ENCODE measurements at places on chromosomes 2 and 18.

- no peak for DNase-seq
Observed at GRCh38 chr18:59646228-59646962, 50.8 kb downstream of the CCBE1 start.

- DNase-seq = no peak
Observed at GRCh38 chr2:86243950-86244733, 44.9 kb downstream of the MRPL35 start.

DNA sequence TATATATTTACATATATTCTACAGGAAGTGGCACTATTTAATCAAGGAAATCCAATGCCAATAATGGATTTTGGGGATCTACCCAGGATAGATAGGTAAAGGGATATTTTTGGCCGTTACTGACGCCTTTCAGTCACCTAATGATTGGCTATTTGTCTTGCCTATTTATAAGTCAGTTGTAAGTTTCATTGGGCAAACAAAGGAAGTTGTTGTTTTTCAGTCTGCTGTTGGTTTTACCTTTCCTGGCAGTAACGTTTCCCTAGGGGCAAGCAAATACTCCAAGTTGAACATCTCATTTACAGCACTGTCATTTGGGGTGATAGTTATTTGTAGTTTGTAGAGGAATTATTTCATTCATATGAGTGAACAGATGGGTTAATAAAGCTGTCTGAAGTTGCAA, 17.0 kb upstream of the LANCL1 start:
- no peak for DNase-seq

- no peak for DNase-seq
Observed at GRCh38 chr2:181954538-181954883, 31.1 kb upstream of the PPP1R1C start.

- no peak for DNase-seq
Observed at GRCh38 chr2:152320814-152321213, 14.2 kb upstream of the FMNL2 start.

- DNase-seq = no peak
Observed at GRCh38 chr2:23516520-23517256, 131.7 kb downstream of the KLHL29 start.

GRCh38 chr2:226671141-226671676, 128.4 kb downstream of the IRS1 start:
- no peak for DNase-seq

DNA sequence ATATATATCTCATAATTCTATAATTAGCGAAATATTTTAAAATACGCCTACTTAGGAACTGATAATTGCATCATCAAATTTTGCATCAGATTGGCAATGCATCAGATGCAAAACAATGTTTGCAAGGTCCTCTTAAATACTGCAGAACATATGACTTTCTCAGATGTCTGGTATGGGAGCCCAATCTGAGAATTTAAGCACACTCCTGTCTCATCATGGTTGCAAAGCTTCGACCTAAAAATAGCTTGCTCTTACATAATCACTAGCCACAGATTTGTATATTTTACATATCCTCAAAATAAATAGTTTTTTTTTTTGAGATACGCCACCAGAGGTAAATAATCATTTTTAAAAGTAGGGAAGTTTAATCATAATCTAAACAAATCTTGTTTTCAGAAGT, 123.2 kb downstream of the CABYR start:
- DNase-seq = no peak

DNA sequence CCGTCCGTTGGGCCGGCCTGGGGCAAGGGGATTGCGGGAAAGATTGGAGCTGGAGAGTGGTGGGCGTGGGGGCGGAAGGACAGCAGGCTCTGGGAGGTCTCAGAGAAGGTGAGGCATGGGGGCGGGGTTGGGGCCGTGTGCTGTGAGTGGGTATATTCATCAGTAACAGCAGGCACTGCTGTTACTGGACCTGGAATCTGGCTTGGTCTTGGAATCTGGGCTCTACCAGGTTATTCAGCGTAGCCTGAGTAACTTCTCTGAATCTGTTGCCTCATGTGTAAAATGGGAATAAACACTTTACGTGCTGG, 435 bp downstream of the RNF181 start:
- no peak for DNase-seq

GRCh38 chr2:197273485-197273884, 37.1 kb downstream of the ANKRD44 start:
- DNase-seq = no peak

Data from forelimb muscle (tissue), 1 donor.